ENCODE measurements at places on chromosomes 12 and 14.

GRCh38 chr14:98578204-98578603, 693.8 kb downstream of the BCL11B start:
- no peak overlapping the region for H3K27ac ChIP-seq
- H3K27me3 ChIP-seq = no peaks in the 10 kb centered on the region
- no peak for DNase-seq
- no peak overlapping the region for H3K4me3 ChIP-seq
- no peaks in the 10 kb centered on the region for H3K4me1 ChIP-seq

DNA sequence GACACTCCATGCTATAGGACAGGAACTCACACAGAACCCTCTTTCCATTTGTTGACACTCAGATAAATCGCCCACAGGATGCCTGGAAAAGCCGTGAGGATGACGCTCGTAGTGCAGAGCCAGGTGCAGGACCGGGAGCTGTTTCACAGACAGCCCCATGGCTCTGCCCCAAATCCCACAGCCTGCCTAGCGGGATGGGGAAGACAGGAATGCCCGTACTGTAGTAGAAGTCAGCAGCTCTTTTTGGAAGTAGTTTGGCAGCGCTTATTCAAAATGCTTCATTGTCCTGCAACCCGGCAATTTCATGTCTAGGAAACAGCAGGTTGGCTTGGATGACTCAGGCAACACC, 41.6 kb downstream of the JAG2 start:
- H3K27me3 ChIP-seq = peaks cover 4% of the 10 kb centered on the region
- H3K36me3 ChIP-seq = no peaks in the 10 kb centered on the region
- H3K27ac ChIP-seq = no peak overlapping the region

DNA sequence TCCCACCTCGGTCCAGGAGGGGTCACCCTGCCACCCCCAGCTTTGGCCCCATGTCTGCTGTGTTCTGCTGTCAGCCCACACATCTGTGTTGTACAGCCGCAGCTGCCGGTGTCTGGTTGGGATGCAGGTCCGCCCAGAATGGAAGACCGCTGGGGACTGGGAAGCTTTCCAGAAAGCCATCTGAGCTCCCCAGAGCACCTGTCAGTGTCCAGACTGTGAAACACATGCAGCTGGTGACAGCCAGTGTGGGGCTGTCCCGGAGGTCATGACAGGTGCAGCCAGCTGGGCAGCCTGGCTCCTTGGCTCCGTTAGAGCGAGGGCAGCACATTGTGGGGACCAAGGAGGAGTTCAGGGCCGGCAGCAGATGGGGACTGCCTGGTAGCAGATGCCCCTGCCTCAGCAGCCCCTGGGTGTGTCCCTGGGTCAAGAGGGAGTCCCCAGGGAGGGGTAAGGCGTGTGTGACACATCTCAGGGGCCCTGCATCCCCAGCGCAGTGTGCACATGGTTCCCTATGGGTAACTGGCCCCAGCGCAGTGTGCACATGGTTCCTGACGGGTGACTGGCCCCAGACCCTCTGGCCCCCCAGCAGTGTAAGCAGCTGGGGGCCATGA, 16.4 kb downstream of the CEP170B start:
- peak overlapping the region; percentile 19 for H3K27ac ChIP-seq
- H3K4me3 ChIP-seq = no peak overlapping the region
- no peaks in the 10 kb centered on the region for H3K27me3 ChIP-seq

GRCh38 chr12:49208676-49209075, 19.8 kb upstream of the TUBA1A start:
- no peaks in the 10 kb centered on the region for H3K4me1 ChIP-seq
- DNase-seq = no peak
- no peak overlapping the region for H3K27ac ChIP-seq
- H3K4me3 ChIP-seq = no peak overlapping the region

DNA sequence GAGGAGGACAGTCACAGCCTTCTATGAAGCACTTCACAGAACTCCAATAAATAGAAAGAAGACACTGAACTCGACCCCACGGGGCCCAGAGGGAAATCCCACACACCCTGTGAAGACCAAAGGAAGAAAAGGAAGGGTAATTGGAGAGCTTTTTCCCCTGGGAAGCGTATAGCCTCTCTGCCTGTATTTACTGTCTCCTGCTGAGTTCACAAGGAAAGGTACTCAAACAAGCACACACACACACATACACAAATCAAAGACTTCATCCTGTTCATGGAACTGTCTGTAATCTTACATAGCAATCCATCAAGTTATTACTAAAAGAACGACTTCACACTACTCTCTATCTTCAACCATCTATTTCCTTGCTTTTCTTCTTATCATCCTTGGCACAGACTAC, 15.3 kb downstream of the FOXN3 start:
- DNase-seq = no peak
- H3K27me3 ChIP-seq = no peaks in the 10 kb centered on the region
- H3K27ac ChIP-seq = no peak overlapping the region
- H3K4me3 ChIP-seq = no peak overlapping the region
- H3K36me3 ChIP-seq = no peaks in the 10 kb centered on the region

- no peak for DNase-seq
- no peak overlapping the region for H3K27ac ChIP-seq
- H3K36me3 ChIP-seq = no peaks in the 10 kb centered on the region
Measured at GRCh38 chr12:90972226-90972625, 17.2 kb upstream of the CCER1 start.
